ENCODE measurements at places on chromosomes 3 and 15.

DNA sequence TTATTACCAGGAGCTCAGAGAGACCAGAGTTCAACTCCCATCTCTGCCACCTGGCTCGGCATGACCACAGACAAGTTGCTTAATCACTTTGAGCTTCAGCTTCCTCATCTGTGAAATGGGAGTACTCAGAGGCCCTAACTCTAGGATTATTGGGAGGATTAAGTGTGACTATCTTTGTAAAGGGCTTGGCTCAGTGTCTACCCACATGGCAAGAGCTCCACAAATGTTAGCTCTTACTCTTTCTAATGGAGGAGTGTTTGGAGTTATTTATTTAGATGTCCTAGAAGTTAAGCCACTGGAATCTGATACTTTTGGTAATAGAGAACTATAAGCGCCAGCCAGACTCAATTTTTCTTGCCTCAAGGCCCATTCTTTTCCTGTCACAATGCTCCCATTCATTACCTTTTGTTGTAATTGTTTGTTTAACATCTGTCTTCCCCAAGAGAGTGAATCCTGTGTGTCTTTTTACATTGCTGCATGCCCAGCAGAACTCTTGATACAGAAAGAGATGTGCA is 12.3 kb upstream of the LMCD1 start:
- no peak for DNase-seq

DNA sequence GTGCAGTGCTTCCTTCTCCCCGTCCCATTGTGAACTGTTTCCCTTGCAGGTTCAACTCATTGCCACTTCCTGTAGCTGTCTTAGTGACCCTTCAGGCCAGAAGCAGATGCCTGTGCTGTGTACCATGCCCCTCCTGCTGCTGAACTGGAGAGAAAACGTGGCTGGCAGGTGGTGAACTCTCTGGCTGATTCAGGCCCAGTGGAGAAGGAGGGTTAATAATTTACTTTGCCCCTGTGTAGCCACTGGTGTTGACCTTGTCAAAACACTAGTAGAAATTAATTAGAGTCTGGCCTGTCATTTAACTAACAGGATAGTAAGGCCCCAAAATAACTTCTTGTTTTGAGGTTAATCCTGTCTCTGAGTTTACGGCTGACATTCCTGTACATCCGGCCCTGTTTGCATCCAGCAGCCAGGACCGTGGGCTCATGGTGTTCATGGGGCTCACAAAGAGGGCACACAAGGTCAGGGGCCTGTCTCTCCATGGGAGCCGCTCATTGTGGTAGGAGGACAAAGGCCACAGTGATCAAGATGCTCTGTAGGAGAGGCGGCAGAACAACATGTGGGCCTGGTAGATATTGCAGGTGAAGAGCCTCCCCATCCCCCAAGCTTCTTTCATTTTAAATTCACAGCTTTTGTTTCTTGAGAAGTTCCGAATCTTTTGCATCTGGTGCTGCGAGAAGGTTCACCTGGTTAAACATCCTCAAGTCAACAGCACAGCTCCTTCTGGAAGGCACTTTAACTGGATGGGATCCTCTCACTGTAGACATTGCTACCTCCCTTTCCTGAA is 101.6 kb downstream of the CGNL1 start:
- no peak for DNase-seq

DNA sequence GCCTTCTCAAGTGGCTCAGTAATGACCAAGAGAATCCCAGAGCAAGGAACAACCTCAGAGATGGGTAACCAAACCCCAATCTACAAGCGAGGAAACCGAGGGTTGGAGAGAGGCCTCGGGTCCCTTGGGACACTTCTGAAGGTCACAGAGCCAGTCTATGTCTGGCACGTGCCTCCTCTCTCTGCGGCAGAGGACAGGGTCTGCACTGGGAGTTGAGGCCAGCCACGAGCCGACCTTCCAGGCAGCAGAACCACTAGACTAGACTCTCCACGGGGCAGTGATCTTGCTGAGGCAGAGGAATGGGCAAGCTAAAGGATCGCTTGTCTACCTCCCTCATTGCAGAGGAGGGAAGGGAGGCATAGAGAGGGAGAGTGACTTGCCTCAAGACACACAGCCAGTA is 100.6 kb upstream of the SMAD3 start:
- no peak for DNase-seq

GRCh38 chr3:98772022-98772421 is 8.9 kb downstream of the ST3GAL6 start:
- DNase-seq: no peak

- DNase-seq: no peak
Observed at GRCh38 chr3:157238457-157238856, 78.5 kb upstream of the CCNL1 start.

DNA sequence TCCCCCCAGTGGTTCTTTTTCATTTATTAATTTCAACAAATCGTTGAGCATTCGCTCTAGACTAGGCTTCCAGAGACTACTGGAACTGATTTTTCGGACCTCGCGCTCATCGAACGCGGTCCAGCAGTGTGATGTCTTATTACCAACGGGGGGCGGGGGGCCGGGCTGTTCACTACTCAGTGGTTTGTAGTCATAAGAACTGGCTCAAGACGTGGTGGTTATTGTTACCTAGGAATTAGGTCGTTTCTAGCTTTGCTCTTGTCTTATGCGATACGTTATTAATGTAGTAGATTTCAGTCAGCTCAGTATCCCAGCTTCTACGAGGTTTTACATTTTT is 858 bp downstream of the RBM5 start:
- no peak for DNase-seq
